ENCODE measurements at places on chromosomes 5 and 9. TPM values are rescaled to one million over a fixed set of nuclear protein-coding genes. Genes with fewer than 3 reads are reported as not detected.

Gene PDE6A
- total RNA-seq: 0.07 TPM

- no peak for DNase-seq
These were observed 274.1 kb downstream of the PLK2 start for GRCh38 chr5:58185801-58186200.

DNA sequence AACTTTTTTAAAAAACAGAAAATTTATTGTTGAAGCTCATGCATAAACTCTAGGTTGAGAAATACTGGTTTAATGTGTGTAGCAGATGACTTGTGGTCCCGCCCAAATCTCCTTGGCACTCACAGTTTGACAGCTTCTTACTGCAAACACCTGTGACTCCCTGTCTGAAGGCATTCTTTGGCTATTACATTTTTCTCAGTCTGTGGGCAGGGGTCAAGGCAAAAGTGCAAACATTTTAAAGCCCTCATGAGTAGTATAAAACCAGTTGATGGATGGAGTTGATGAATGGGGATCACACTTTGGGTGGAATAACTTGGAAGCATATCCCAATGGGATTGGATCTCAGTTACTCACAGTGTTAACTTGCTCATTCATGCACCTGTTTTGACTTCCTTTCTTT lies 1007.0 kb upstream of the NUDT12 start:
- no peak for DNase-seq

DNA sequence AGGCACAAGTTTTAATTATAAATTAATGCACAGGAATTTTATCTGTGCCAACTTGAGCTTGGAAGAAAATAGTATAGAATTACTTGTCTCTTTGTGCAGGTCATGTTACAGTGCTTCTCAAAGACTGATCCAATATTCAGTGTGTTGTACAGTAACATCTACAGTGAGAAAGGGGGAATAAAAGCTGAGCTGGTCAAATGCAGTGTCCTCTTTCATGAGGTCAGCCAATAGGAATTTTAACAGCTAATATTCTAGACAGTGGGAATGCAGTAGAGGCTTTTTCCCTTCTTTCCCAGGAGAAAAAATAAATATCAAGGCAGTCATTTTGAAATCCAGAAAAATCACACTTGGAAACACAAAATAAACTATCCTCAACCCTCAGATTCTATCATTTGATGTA lies 95.7 kb upstream of the ITGA1 start:
- DNase-seq: no peak

GRCh38 chr9:120403543-120403856 lies 176.5 kb downstream of the CDK5RAP2 start:
- DNase-seq: no peak

DNA sequence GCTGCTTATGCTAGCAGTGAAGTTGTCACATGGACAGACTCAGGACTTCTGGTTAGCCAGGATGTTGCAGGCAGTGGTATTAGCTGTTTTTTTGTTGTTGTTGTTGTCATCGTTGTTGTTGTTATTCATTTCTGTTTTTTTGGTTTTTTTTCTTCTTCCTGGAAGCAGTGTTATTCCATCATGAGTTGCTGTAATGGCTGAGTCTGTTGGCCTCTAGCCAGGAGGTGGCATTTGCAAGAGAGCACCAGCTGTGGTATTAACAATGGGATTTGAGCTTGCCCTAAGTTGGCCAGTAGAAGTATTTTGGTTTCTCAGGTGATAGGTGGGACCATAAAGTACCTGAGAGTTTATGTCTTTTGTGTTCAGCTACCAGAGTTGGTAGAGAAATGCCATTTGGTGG lies 561.1 kb downstream of the KCTD16 start:
- no peak for DNase-seq

Measured in Caki2 (cell line).